Fibroblast of upper back skin (primary cell): ENCODE measurements at places on chromosomes 4 and X.

DNA sequence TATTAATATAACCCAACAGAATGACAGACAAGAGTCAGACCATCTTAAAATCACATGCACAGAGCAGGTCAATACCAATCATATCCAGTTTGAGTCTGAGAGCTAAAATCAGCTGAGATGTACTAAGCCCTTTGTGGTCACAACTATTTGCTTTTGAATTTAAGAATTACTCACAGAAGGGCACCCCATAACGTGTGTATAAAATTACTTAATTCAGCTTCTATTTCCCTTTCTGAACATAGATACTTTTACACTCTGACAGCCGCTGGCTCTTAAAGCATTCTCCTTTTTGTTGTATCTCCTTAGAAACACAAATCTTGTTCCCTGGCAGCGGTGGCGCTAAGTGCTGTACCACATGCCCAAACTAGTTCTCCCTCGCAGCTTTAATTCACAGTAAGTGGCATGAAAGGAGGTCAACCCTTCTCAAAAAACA lies 14.8 kb upstream of the PPARGC1A start:
- DNase-seq = no peak

DNA sequence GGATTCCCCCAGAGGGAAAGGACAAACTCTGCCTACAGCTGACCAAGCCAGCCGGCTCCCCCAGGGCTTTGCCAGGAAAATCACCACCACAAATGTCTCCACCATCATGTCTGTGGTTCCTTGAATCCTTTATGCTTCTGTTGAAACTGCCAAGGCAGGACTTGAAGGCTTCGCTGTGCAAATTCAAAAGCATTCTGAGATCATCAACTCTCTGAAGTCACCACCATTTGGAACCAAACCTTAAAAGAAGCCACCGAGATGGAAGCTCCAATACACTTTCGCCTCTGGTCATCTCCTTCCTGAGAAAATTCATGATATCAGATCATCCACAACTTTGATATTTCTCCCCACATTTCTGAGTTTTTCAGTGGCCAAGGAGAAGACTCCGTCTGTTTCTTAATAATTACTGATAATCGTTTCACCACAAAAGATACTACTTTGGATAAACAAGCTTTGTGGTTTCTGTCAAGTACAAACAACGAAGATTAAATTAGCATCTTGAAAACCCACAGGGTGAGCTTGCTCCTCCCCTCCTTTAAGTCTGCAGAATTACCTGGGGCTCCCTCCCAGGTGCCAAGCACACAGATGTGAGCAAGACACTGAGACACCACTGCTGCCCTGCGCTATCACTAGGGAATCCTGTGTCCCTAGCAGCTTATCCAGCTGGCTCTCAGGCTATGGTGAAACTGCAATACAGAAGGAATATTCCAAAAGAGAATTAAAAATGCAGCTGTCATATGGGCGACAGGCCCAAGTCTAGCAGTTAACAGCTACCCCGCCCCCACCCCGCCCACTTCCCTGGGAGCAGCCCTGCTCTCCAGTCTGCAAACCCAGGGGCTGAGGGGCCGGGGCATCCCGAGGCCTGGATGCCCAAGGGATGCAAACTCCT lies 125.0 kb upstream of the TBL1X start:
- DNase-seq = peak; percentile 29

DNA sequence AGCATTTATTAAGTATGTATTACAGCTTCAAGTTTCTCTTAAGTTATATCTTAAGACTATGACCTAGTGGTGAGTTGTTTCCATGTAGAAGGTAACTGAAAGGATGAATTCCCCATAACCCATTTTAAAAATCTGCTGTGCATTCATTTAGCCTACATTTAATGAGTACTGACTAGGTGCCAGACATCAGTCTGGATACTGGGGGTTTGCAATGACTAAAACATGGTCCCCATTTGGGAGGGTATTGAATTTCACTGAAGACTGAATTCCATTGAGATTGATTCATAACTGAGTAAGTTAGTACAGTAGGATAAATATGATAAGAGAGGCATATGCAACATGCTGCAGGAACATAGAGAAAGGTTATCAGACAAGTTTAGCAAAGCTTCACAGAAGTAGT lies 241.5 kb downstream of the FRAS1 start:
- DNase-seq = peak; percentile 86

GRCh38 chr4:101806914-101807313 lies 16.4 kb downstream of the BANK1 start:
- DNase-seq = no peak

- DNase-seq = no peak
Measured at GRCh38 chr4:174193438-174194374, 89.8 kb downstream of the FBXO8 start.

GRCh38 chr4:53956454-53956853 lies 108.0 kb downstream of the CHIC2 start:
- no peak for DNase-seq
